ENCODE measurements at places on chromosomes 1 and 21. TPM values are rescaled to one million over a fixed set of nuclear protein-coding genes. Genes with fewer than 3 reads are reported as not detected.

Gene ZBTB8A
- 4.0 TPM for total RNA-seq

Gene TCHHL1
- not detected for total RNA-seq

Gene TMEM82
- not detected for total RNA-seq

Gene LRRN2
- total RNA-seq, result 20.0 TPM

Gene TMOD4
- total RNA-seq, result 0.34 TPM

Gene TNFRSF25
- 3.5 TPM for total RNA-seq

Gene RHD
- total RNA-seq, result not detected

Gene PAPPA2
- total RNA-seq, result 0.01 TPM

Gene TRIM58
- total RNA-seq, result not detected

Gene AGBL4
- total RNA-seq, result not detected

Gene LEMD1
- not detected for total RNA-seq

Gene PADI2
- total RNA-seq, result 1.5 TPM

Gene FCRLA
- not detected for total RNA-seq

Gene TSTD1
- 0.38 TPM for total RNA-seq

Gene ORC1
- total RNA-seq, result 19.7 TPM

Gene SPRR2A
- not detected for total RNA-seq

Gene XCL2
- total RNA-seq, result not detected

Gene C2CD4D
- total RNA-seq, result not detected

Gene ALPL
- total RNA-seq, result 0.22 TPM

Gene HSPA6
- total RNA-seq, result 2.4 TPM

Gene HTR6
- total RNA-seq, result 0.15 TPM

Gene OR10Z1
- not detected for total RNA-seq

Gene IGSF21
- total RNA-seq, result not detected

Gene LCE3E
- not detected for total RNA-seq

Gene NBPF3
- 6.0 TPM for total RNA-seq

Gene LPGAT1
- total RNA-seq, result 20.7 TPM

Gene MEF2D
- 34.1 TPM for total RNA-seq

Gene OR4F29
- total RNA-seq, result not detected

Gene VCAM1
- 0.08 TPM for total RNA-seq

Gene ERMAP
- 3.5 TPM for total RNA-seq

Gene CFHR3
- total RNA-seq, result 0.10 TPM

Gene TRABD2B
- 1.4 TPM for total RNA-seq

Gene ZNF683
- total RNA-seq, result not detected

Gene SLAMF8
- total RNA-seq, result not detected

Gene RAB7B
- total RNA-seq, result 1.8 TPM

Gene IQGAP3
- total RNA-seq, result 20.9 TPM

Gene DCST1
- not detected for total RNA-seq

Gene GBP4
- not detected for total RNA-seq

Gene F13B
- 0.08 TPM for total RNA-seq

Gene KRTAP10-11
- total RNA-seq, result not detected

Gene RGSL1
- not detected for total RNA-seq

Gene SLC35F3
- total RNA-seq, result 5.8 TPM

Gene C1orf94
- total RNA-seq, result not detected

Gene STIL
- total RNA-seq, result 9.8 TPM

Gene ATAD3C
- not detected for total RNA-seq

Gene SPOCD1
- 5.3 TPM for total RNA-seq
